ENCODE measurements at places on chromosomes 16 and 17. TPM values are rescaled to one million over a fixed set of nuclear protein-coding genes. Genes with fewer than 3 reads are reported as not detected.
A peak's percentile ranks its signal among the peaks of the same experiment; 100 is the strongest.

The C16orf74 gene
- 18.3 TPM for total RNA-seq

The C16orf92 gene
- not detected for total RNA-seq

The KRT27 gene
- total RNA-seq = not detected

The MEOX1 gene
- total RNA-seq = not detected

The GNG13 gene
- total RNA-seq = not detected

The HAS3 gene
- total RNA-seq = 0.71 TPM

The TERB1 gene
- total RNA-seq = not detected

The DPEP2 gene
- total RNA-seq = 13.8 TPM

The TP53TG3B gene
- total RNA-seq = not detected

The CMTM2 gene
- total RNA-seq = not detected

The GALR2 gene
- total RNA-seq = 0.32 TPM

DNA sequence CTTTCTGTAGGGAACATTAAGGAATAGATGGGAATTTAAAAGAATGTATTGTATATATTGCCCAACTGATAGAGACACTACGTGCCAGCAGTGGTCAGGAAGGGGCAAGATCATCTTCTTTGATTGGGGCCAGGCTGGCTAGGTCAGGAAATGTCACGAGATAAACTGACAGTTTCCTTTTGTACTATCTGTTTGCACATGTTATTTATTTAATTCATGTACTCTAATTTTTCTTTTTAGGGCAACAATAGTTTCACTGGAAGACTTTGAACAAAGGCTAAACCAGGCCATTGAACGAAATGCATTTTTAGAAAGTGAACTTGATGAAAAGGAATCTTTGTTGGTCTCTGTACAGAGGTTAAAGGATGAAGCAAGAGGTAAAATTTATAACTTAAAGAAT, 12.6 kb downstream of the NDEL1 start:
- DNase-seq = no peak

DNA sequence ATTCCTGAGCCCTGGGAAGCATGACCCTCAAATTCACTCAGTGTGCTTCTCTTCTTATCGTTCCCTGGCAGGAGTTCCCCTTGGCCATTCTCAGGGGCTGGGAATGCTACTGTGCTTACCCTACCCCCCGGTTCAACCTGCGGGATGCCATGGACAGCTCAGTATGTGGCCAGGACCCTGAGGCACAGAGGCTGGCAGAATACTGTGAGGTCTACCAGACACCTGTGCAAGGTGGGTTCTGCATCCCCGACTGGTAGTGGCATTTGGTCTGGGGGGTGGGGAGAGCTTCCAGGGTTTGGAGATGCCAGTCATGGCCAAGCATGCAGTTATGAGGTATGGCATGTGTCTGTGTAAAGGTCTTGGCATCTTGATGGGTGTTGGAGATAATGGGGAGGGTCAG, 39.4 kb downstream of the WSCD1 start:
- DNase-seq = no peak

- no peak for DNase-seq
Measured at GRCh38 chr17:58224315-58224714, 5.3 kb upstream of the MKS1 start.

DNA sequence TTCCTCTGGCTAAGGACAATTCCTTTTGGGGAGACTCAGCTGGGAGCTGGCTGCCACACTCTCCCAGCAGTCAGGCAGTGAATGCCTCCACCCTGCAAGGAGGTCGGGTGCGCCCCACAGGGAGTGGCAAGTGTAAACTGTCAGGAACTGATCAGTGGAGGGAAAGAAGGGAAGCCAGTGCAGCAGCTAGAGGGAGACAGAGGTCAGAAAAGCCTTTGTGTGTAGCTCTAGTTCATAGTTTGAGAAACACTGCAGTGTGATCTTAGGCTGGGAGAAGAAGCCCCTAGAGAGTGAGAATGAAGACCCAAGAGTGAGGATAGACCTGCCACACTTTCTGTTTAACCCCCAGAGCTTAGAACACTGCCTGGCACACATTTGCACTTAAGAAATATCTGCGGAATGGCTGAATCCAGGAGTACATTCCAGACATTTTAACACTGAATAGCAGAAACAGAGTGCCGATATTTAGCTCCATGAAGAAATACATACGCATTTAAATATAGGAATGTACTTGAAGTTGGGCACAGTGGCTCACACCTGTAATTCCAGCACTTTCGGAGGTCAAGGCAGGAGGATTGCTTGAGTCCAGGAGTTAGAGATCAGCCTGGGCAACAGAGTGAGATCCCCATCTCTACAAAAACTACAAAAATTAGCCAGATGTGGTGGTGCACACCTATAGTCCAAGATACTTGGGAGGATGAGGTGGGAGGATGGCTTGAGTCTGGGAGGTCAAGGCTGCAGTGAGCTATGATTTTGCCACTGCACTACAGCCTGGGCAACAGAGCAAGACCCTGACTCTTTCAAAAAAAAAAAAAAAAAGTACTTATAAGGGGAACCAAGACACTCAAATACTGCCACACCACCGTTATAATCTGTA, 11.1 kb upstream of the SLC5A11 start:
- DNase-seq = no peak

DNA sequence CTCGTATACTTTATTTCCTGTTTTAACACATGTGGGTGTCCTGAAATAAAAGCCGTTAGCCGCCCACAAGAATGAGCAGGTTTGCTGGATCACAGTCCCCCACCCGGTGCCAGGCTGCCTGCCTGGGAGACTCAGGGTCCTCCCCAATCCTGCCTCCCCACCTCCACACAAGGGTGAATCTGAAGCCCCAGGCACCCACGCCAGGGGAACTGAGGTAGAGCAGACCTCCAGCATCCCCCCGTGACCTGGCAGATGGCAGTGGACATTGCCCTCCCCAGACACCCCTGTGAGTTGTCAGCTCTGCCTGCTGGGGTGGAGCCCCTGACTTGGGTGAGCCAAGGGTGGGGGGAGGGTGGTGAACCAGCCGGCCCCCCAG, 114.8 kb downstream of the METRNL start:
- DNase-seq = peak; percentile 14

DNA sequence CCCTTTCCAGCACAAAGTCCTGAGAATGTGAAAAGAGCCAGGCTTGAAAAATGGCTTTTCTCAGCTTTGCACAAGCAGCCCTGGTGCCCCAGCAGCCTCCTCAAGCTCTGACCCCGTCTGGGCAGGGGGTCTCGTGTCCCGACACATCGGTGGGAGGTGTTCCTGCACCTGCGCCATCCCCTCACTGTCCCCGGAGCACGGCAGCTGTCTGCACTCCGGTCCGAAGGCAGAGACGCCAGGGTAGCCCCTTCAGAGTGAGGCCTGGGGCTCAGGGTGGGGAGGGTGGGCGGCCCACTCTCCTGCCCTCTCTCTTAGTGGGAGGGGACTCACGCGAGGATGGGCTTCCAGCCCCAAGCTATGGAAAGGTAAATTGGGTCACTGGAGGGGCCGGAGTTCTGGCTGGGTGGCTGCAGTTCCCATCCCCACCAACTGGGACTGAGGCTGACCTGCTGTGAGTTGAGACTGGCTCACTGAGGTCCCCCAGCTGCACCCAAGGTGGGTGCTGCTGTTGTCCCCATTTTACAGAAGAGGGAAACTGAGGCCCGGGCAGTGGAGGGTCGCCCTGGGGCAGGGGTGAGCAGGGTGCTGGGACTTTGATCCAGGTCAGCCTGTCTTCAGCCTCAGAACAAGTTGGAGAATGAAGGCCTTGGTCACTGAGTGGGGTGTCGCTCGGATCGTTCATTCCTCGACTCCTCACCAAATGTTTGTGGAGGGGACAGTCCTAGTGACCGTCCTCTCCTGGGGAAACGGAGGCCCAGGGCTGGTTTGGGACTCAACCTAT, 2.3 kb upstream of the BAIAP3 start:
- DNase-seq = no peak

- no peak for DNase-seq
Measured at GRCh38 chr16:17571499-17572093, 100.8 kb upstream of the XYLT1 start.

- no peak for DNase-seq
Measured at GRCh38 chr16:86491640-86492023, 18.7 kb upstream of the FOXF1 start.

GRCh38 chr17:70912716-70913485, 743.6 kb downstream of the KCNJ2 start:
- DNase-seq = no peak

DNA sequence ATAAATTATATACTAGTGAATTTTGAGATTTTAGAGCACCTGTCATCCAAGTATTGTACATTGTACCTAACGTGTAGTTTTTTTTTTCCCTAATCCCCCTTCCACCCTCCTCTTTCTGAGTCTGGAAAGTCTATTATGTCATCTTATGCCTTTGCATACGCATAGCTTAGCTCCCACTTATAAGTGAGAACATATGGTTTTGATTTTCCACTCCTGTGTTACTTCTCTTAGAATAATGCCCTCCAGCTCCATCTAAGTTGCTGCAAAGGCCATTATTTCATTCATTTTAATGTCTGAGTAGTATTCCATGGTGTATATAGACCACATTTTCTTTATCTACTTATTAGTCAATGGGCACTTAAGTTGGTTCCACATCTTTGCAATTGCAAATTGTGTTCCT, 177.0 kb upstream of the C16orf82 start:
- no peak for DNase-seq

DNA sequence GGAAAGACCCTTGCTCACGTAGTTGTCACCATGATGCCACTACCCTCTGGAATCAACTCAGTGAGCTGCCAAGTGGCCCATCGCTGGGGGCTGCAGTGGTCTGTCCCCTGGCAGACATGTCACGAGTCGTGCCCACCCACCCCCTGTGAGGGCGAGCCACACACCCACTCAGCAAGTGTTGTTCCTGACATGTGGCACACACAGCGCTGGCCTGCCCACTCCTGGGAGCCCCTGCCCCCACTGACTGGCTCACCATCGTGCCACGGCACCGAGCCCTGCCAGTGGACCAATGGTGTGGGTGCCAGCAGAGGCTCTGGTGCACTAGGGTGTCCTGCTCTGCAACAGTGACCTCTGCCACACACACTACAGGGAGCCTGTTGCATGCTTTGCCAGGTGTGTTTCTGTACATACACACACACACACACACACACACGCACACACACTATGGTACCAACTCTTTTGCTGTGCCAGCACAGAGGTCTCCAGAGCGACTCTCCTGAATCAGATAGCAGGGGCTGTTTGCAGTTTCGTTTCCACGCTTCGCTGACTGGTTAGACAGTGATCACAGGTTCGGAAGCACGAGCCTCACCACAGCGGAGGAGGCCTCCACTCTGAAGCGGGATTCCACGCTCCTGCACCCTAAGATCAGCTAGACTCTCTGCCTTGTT, 7.7 kb downstream of the RTN4RL1 start:
- DNase-seq = no peak

DNA sequence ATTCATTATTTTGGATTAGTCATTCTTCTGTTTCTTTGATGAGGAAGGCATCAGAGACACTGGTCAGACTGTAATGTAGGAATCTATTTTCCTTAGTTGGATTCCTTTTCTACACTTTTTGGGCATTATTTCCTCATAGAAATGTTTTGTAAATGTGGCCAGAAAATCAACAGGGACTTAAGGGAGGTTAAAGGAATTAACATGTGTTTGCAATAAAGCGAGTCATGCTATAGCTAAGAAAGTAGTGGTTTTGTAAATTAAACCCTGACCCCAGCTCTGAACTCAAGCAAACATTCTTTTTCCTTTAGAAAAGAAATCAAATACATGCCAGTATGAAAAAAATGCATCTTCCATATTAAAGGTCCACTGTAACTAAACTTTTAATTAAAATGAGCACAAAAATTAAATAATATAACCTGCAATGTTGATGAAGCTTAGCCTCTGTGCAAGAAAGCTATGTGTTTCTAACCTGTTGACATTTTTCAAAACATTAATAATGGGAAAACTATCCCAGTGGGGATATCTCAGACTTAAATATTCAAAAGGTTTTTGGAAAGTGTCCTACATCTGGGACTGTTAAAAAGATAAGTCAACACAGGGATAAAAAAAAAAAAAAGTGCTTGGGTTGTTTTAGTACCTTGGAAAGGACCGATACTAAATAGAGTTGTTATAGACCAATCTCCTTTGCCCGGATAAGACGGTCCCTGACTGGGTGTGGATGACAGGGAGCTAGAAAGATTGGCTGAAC, 428.0 kb downstream of the CA10 start:
- DNase-seq = no peak

DNA sequence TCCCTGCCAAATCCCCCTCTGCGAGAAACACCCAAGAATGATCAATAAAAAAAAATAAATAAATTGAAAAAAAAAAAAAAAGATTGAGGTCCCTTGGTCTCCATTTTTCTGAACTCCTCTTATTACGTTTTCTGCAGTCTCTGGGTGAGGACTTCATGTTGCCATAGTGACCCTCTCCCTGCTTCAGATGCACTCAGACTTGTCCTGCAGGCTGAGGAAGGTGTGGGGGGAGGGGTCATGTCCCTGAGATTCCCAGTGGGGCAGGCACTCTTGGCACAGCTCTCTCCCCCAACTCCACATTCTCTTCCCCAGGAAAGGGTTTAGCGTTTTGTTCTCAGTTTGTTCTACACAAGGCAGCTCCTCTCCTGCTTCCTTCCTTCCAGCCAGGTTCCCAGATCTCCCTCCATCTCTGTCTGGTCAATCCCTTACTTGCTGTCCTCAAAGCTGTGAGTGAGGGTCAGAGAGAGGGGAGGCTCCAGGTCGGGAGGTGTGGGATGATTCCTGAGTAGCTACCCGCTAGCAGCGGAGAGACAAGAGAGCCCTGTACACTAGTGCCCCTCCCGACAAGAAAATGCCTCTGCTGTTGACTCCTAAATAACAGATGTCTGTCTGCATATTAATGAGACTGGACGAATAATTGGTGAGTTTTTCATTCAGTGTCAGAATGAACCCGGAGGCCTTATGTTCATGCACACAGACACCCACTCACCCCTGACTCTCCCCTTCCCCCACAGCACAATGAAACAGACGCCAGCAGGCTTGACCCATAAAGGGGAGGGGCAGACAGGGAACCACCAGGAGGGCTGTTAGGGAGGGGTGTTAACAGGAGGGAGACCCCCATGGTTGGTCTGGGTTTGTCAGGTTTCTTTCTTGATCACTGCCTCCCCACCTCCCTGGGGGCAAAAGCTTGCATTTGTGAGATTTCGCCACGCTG, 9.2 kb downstream of the RND2 start:
- DNase-seq = no peak

GRCh38 chr16:9906218-9906617, 276.0 kb downstream of the GRIN2A start:
- DNase-seq = no peak

DNA sequence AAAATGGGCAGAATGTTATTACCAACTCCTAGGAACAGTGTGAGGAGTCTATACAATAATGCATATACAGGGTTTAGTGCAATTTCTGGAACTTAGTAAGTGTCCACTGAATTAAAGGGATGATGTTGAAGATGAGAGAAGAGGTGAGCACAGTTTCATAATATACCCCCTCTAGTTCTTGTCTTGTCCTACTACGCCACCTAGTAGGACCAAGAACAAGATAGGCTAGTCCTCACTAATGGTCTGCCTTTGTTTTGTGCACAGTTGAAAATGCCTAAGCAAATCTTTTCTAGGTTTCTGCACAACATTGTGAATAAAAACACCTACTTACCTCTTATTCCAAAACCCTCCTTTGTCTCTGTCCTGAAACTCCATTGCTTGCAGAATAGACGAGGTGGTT, 670.2 kb downstream of the CDH8 start:
- no peak for DNase-seq

- peak; percentile 74 for DNase-seq
Measured at GRCh38 chr17:4948166-4948930, at the start of gene PFN1. TSS of gene PFN1 (minus strand) at chr17:4948530. CDS start at chr17:4948394, 136 bp downstream.
